ENCODE measurements at places on chromosomes 6 and 20.

- DNase-seq: peak; percentile 98
These were observed 32.5 kb upstream of the PIM1 start for GRCh38 chr6:37137201-37138090.

- no peak for DNase-seq
These were observed 54.3 kb upstream of the PRND start for GRCh38 chr20:4667371-4667773.

- DNase-seq: no peak
These were observed 156.4 kb upstream of the SYNCRIP start for GRCh38 chr6:85798931-85799652.

DNA sequence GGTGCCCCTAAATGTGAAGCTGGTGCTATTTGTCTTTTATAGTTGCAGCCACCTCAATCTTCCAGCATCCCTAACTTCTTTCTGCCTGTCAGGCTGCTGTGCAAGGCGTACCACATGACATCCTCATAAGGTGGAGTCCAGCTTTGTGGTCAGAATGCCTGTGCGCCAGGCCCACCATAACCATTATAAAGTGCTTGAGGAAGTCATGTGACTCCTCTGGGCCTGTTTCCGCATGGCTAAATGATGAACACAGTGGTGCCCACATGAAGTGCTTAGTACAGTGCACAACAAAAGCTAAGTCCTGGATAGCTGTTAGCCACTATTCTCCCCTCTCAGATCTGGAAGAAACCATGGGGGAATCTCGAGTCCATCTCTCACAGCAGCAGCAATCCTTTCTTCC is 75.6 kb downstream of the INSM1 start:
- no peak for DNase-seq

GRCh38 chr6:137661601-137662000 is 167.4 kb upstream of the OLIG3 start:
- no peak for DNase-seq

DNA sequence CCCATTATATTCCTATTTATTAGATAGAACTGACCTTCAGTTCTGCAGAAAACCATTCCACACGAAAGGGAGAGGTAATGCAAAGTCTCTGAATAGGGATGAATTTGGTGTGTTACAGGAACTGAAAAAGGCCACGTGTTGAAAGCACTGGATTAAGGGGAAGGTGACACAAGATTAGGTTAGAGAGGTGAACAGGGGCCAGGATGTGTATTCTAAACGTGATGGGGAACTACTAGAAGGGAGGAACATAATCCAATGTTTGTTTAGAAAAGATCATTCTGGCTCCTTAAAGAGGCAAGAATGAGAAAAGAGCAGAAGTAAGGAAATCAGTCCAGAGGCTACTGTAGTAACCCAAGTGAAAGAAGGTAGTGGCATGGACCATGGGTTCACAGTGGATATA is 6.3 kb upstream of the ZKSCAN8 start:
- DNase-seq: no peak

DNA sequence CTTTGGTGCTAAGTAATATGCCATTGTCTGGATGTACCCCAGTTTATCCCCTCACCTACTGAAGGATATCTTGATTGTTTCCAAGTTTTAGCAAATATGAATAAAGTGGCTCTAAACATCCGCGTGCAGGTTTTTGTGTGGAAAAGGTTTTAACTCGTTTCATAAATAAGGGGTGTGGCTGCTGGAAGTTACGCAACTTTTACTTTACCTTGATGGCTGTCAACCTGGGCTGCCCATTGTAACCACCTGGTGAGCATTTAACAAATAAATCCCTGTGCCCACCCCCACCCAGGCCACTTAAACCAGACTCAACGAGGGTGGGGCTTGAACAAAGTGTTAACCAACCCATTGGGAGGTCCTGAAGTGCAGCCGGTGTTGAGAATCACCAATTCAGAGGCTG is 187.8 kb downstream of the NRN1 start:
- no peak for DNase-seq

- no peak for DNase-seq
These were observed 218.4 kb upstream of the JARID2 start for GRCh38 chr6:15027472-15027871.

DNA sequence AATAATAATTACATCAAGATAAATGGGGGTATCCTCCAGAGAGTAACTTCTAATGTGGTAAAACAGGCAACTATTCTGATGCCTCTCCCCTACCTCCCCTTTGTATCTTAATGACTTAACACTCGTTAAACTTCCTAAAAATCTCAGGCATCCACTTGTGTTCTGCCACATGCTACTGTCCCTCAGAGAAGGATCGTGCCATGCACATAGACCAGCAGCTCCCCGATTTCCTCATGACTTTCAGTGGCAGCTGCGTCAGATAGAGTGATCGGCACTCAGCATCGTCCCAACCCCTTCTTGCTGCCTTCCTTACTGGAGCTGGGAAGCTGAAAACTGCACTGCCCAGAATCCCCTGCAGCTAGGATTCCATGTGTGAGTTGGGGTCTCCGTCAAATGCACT is 32.1 kb downstream of the RIPOR2 start:
- no peak for DNase-seq

Data from BJ (cell line).